ENCODE measurements at places on chromosomes 6 and 20.

GRCh38 chr6:11318835-11319813 lies 86.7 kb upstream of the NEDD9 start:
- no peak for DNase-seq

GRCh38 chr20:54639941-54640340 lies 164.5 kb downstream of the DOK5 start:
- DNase-seq = no peak

DNA sequence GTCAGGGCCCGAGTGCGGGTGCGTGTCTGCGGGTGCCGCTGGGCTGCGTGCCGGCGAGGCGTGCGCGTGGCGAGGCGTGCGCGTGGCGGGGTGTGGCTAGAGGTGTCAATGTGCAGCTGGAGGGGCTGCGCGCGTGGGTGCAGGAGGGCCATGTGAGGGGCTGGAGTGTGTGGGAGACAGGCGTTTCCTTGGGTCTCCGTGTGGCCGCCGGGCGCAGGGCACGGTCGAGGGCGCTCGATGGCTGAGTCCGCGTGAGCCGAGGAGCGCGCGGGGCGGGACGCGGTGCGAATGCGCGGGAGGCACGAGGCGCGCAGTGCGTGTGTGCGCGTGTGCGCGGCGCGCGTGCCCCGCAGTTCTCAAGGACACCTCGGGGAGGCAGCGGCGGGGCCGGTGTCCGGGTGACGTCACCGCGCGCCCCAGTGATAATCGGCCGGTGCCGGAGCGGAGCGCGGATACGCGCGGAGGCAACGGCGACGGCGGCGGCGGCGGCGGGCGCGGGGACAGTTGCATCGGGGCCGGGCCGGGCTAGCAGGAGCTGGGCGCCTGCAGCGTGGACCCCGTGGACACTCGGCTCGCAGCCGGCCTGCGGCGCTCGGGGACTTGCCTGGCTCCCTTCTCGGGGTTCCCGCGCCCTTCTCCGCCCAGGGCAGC lies 38.7 kb downstream of the YTHDF1 start:
- no peak for DNase-seq

DNA sequence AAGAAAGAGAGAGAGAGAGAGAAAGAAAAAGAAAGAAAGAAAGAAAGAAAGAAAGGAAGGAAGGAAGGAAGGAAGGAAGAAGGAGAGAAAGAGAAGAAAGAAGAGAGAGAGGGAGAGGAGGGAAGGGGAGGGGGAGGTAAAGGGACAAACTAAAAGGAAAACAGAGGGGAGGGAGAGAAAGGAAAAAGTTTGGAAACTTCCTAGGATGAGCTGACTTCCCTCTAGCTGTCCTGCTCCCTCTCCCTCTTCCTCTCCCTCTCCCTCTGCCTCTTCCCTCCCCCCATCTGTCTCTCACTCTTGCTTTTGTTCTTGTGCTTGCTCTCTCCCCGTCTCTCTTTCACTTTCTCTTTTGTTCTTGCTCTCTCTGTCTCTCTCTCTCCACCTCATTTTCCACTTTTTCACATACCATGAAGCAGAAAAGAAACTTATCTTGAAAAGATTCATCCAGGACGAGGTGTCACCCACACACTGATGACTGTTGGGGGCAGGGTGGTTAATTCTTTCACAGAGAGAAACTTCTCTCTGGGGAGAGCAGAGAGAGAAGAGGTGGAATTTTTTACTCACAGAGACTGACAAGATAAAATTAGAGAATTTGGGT lies 56.4 kb upstream of the DUSP22 start:
- no peak for DNase-seq

DNA sequence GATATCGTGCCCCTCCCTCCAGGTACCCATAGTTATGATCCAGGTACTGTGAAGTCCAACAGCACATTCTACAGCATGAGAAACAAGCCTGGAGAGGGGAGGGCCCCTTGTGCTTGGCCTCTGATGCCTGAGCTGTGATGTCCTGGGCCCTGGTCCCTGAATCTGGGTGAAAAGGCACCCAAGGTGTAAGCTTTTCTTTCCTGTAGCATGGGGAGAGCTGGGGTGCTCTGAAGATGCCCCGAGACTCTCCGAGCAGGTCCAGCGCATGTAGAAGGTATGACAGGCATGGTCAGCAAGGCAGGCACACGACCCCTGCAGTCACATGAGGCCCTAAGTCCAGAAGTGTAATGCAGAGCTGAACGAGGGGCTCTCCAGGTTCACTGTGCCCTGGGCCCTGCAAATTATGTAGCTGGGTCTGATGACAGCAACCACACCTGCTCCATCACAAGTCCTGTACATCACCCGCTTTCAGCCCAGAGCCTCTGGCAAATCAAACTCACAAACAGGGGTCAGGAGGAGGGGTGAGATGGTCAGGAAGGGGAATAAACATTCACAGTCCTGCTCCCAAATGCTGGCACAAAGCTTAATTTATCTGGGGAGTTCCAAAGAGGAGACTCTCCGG lies 1.8 kb upstream of the CTSZ start:
- DNase-seq = no peak

Measured in GM06990 (cell line).